ENCODE measurements at places on chromosomes 6 and 20. TPM values are rescaled to one million over a fixed set of nuclear protein-coding genes. Genes with fewer than 3 reads are reported as not detected.

- DNase-seq = peak; percentile 76
Measured at GRCh38 chr6:168524571-168525001, 83.6 kb downstream of the SMOC2 start.

SIRPD gene
- not detected for total RNA-seq

GRCh38 chr6:107179004-107179403 is 63.7 kb upstream of the BEND3 start:
- no peak for DNase-seq

- no peak for DNase-seq
Measured at GRCh38 chr6:56582236-56582635, 60.5 kb downstream of the DST start.

GUCA1A gene
- total RNA-seq = 16.5 TPM

LINC00237 gene
- 0.90 TPM for total RNA-seq

GRCh38 chr6:35178012-35178411 is 35.7 kb upstream of the SCUBE3 start:
- no peak for DNase-seq

- no peak for DNase-seq
Measured at GRCh38 chr20:50312682-50313521, 122.3 kb downstream of the CEBPB start.

- no peak for DNase-seq
Measured at GRCh38 chr20:61420056-61420455, 168.0 kb downstream of the CDH4 start.

ADTRP gene
- not detected for total RNA-seq

- peak; percentile 13 for DNase-seq
Measured at GRCh38 chr20:59824711-59825562, 108.5 kb downstream of the SYCP2 start.

DNA sequence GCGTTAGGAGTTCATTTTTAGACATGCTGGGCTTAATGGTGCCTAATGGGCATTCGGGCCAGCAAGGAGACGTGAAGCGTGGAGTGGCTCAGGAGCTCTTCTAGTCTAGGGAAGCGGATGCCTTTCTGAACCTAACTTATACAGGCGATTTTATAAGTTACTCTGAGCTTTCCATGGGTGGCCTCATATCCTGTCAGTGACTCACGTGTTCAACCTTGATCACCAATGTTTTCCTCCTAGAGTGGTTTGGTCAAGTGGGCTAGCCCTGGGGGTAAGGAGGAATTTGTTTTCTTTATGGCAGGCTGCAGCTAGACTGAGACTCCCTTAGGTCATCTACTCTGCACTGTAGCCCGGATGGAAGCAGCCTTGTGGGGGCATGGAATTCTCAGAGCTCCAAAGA is 52.1 kb downstream of the PLAGL1 start:
- no peak for DNase-seq

ANKRD66 gene
- total RNA-seq = not detected

- DNase-seq = no peak
Measured at GRCh38 chr6:119137194-119138072, 59.0 kb upstream of the FAM184A start.
